Activated gamma-delta T cell (primary cell): ENCODE measurements at places on chromosomes 3 and 15.

GRCh38 chr3:49901366-49902339 is 2.0 kb downstream of the MST1R start:
- DNase-seq, result no peak

GRCh38 chr3:22730701-22731100 is 472.4 kb upstream of the UBE2E2 start:
- DNase-seq, result no peak

DNA sequence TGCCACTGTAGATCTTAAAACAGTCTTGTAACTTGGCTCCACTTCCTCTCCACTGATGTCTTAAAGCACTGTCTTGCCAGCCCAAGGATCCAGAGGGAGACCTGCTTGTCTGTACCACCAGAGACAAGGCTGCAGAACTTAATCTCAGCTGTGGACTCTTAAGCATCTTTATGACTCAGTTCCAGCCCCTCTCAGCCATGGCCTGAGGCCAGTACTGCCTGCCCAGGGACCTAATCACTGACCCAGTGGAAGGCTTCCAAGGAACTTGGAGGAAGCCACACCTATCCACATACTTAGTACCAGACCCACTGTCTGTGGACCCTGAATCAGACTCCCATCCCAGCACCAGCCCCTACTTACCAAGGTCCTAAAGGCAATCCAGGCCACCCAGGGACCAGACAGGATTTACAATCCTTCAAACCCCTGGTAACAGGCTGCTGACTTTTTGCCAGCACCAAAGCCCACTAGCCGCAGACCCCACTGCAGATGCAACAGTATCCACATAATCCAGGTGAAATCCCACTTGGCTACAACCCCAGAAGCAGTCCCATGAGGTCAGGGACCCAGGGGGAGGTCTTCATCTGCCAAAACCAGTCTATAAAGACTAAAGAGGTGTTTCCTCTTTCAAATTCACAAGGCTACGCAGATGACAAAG is 41.9 kb upstream of the PRR20G start:
- no peak for DNase-seq

GRCh38 chr3:36738702-36739101 is 25.7 kb downstream of the DCLK3 start:
- DNase-seq, result no peak

DNA sequence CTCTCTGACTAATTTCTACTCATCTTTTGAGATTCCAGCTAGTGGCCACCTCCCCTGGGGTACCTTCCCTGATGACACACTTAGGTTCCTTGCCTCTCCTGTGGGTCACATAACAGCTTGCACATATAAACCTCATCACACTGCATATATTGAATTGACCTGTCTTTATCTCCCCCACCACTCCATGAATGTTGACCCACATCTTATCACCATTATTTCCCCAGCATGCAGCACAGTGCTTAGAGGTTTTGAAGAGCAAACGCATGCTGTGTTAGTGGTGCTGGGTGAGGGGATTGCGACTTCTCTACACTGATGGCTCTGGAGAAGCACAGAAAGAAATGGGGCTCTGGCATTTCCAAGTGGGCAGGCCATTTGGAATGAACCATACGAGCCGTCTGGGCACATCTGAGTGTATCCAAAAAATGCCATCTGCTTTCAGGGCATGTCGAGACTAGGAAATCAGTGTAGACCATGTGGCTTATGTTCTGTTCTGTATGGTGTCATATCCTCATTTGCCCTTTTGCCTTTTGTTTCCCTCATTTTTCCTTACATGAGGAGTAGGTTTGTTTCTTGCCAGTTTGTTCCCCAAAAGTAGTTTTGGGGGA is 333.2 kb upstream of the TRIM42 start:
- no peak for DNase-seq

GRCh38 chr3:177141471-177141870 is 55.8 kb downstream of the TBL1XR1 start:
- DNase-seq, result no peak

DNA sequence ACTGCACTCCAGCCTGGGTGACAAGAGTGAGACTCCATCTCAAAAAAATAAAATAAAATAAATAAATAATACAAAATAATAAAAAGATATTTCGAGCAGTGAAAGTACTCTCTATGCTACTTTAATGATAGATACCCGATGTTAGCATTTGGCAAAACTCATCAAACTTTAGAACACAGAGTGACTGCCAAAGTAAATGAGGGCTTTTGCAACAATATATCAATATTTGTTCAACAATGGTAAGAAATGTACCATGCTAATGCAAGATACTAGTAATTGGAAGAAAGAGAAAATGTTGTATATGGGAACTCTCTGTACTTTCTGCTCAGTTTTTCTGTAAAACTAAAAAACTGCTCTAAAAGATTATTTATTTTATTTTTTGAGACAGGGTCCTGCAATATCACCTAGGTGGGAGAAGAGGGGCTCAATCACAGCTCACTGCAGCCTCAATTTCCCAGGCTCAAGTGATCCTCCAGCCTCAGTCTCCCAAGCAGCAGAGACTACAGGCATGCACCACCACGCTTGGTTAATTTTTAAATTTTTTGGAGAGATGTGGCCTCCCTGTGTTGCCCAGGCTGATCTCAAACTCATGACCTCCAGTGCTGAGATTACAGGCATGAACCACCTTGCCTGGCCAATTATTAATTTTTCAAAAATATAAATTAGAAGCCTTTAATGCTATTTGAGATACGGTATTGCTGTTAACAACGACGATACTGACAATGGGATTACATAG is 650.5 kb upstream of the NR2F2 start:
- DNase-seq, result no peak

GRCh38 chr15:44471885-44472455 is 44.5 kb downstream of the CTDSPL2 start:
- no peak for DNase-seq

- DNase-seq, result no peak
Measured at GRCh38 chr3:45056608-45057301, 30.7 kb downstream of the CLEC3B start.

DNA sequence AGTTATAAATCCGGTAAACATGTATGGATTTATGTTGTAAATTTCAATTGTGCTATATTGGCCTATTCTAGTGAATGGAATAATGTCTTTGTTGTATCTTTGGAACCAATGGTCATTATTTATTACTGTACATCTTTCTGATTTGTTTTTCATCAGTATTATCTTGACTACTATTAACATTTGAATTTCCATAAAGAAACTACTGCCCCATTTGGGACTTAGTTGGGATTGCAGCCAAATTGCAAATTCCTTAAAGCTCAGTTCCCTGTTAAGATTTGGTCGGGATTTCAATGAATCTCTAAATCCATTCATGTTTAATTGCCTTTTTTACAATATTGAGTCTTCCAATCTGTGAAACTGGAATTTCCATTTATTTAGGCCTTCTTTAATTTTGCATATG is 822.4 kb upstream of the CADM2 start:
- DNase-seq, result no peak

DNA sequence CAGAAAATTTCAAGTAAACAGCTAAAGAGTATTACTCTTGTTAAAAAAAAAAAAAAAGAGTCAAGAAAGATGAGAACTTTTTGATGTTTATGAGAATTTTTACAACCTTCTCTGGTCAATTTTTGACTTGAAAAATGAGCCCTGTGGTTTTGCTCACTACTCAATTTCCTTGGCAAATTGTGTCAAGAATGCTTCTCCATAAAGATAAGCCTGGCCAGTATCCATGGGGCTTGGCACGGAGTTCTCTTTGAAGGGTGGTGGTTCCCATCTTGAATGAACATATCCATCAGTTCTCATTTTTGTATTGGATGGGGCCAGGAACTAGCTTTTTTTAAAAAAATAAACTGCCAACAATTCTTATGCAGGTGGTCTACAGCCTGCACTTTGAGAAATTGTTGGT is 179.9 kb downstream of the RYR3 start:
- DNase-seq, result no peak

- no peak for DNase-seq
Measured at GRCh38 chr3:42852441-42852840, 23.2 kb downstream of the CYP8B1 start.

GRCh38 chr15:36661042-36661441 is 81.6 kb downstream of the CDIN1 start:
- no peak for DNase-seq

GRCh38 chr3:3281024-3281423 is 101.5 kb upstream of the CRBN start:
- DNase-seq, result no peak

- no peak for DNase-seq
Measured at GRCh38 chr3:54527953-54528352, 399.9 kb downstream of the LRTM1 start.

DNA sequence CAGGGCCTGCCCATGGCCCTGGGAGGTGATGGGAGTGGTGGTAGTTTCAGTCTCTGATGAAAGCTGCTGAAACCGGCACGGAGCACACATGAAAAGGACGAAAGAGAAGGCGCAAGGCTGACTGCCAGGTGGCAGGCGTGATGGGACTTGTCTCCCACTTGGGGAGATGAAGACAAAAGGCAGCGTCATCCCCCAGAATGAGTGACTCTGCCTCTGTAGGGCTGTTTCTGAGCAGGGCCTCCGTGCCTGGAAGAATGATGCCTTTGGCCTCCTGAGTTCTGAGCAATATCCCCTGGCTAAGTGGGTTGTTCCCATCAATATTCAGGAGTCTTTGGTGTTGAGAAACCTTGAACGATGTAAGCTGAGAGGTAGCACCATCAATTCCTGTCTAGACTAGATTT is 237.8 kb downstream of the OPA1 start:
- DNase-seq, result no peak

DNA sequence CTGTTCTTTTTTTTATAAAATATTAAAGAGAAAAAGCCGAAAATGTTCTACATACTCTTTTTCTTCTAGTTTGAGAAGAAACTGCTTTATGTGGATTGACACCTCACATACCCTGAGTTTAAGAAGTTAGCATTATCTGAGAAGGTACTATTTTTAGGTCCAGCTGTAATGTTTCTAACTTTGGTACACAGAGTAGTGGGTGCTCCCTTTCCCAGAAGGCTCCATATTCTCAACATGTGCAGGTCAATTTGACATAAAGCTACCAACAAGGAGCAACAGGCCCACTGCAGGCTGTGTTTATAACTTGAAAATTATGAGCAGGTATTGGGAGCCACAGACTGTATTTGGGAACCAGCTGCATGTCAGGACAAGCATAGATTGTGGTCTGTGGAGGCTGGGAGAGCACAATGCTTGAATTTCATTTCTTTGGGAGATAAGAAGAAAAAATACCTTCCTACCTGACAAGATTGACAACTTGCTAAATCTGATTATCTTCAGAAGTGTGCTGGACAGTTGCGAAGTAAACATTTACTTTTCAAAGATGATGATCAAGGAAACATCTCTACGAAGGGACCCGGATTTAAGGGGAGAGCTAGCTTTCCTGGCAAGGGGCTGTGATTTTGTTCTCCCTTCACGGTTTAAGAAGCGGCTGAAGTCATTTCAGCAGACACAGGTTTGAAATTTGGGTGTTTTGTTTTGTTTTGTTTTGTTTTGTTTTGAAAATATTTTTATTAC is 57.2 kb downstream of the PPP2R3A start:
- DNase-seq, result no peak

DNA sequence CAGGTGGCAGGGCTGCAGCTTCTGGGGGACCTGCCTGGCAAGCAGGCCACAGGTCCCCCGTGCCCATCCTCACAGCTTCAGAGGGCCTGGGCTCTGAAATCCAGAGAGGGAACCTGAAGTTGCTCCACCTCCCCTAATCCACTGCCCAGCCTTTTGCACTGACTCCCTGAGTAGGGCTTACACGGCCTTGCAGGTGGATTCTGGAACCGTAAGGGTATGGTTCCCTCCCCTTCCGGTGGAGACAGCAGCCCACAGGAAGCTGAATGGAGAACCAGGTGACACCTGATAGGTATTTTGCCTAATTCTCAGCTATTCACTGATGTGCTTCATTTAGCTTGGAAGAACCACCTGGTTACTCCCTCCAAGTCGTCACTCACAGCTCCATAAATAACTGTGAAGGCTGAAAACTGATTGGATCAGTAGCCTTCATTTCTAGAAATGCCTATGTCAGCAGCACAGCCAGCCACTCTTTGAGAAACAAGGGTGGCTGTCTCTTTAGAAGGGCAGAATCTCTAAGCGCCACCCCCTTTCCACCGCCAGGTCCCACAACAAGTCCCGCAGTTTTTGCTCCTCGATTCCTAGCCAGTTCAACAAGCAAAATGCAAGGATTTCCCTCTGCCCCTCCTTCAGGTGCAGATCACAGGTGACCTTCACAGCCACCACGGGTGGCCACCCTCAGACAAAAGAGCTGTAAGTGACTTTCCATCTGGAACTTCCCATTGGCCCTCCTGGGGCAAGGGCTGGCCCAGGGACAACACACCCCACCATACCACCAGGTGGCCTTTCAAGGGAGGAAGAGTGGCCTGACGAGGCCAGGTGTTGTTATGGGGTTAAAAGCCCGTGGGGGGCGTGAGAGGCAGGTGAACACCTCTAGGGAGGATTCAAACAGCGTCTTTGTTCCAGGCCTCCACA is 112.9 kb downstream of the SEC22A start:
- DNase-seq, result no peak

- no peak for DNase-seq
Measured at GRCh38 chr15:80526556-80527340, 122.6 kb downstream of the ARNT2 start.

- DNase-seq, result no peak
Measured at GRCh38 chr15:74616996-74617395, 1.4 kb downstream of the CLK3 start.

DNA sequence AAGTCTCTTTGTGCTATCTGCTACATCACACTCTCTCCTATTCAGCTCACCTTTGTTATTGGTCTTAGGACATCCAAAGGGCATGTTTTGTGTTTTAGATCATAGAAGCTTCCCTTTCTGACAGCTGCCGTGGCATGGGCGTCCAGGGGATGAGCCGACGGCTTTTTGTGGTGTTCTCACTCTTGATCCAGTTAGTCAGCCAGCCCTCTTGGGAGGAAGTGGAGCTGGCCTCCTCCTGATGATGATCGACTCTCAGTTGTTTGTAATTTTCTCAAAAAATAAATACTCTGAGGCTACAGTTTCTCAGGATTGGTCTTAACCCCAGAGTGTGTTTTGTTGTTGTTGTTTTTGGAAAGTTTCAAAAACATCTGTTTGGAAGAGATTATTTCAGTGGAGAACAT is 34.4 kb downstream of the BOC start:
- DNase-seq, result no peak

- DNase-seq, result no peak
Measured at GRCh38 chr3:53612508-53612907, 118.1 kb downstream of the CACNA1D start.

DNA sequence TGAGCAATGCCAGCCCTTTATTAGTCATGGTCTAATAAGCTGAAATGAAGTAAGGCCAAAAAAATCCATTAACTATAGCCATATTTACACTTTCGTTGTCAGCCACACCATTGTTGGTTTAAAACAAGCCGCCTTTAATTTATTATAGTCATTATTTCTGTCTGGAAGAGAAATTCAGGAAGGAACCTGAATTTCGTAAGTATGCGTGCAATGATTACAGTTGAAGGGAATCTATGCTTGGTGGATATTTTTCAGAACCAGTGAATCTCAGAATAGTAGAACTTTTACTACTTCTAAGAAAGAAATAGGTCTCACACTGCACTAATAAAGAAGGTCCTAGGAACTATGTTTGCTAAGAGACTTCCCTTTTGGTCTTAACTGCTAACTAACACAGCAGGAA is 59.1 kb downstream of the FAM43A start:
- DNase-seq, result no peak

- DNase-seq, result no peak
Measured at GRCh38 chr15:100768501-100768931, 111.1 kb upstream of the ALDH1A3 start.

GRCh38 chr3:52742418-52743041 is 28.2 kb downstream of the NEK4 start:
- no peak for DNase-seq
